ENCODE measurements at places on chromosomes 1 and 21. TPM values are rescaled to one million over a fixed set of nuclear protein-coding genes. Genes with fewer than 3 reads are reported as not detected.

The ZNF691 gene
- 7.8 TPM for total RNA-seq

The S100A5 gene
- total RNA-seq, result not detected

DNA sequence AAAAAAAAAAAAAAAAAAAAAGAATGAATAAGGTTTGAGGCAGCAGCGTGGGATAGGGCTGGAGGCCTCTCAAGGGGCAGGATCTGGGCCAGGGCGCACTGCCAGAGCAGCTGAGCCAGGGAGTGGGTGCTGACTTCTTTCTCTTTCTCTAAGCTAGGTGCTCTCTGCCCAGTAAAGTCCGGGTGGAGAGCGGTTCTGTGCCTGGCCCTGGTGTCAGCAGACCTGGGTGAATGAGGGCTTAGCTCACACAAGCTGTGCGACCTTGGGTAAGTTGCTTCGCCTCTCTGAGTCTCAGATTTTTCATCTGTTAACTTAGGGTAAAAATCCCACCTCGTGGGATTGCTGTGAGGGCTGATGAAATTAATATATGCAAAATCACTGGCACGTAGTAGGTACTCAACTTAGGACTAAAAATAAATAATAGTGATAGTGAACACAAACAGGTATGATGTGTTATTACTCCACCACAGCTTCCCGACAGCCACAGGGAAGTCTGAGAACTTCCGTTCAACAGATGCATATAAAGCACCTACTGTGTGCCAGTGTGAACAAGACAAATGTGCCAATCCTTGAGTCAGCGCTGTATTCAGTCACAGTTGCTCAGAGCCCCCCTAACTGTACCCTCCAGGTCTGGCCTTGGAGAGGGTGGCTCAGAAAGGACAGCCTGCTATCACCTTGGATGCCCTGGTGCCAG is 2.0 kb upstream of the FAM131C start:
- no peak overlapping the region for H3K27ac ChIP-seq
- no peaks in the 10 kb centered on the region for H3K36me3 ChIP-seq
- no peak for DNase-seq
- no peak overlapping the region for H3K4me3 ChIP-seq

The LCE3E gene
- total RNA-seq, result not detected
